Endothelial cell (in vitro differentiated cells): ENCODE measurements at places on chromosomes 16 and 17.
A peak's percentile ranks its signal among the peaks of the same experiment; 100 is the strongest.

- no peak for DNase-seq
Measured at GRCh38 chr16:12582696-12583095, 221.0 kb downstream of the CPPED1 start.

GRCh38 chr16:59759296-59759695, 1025.2 kb upstream of the GOT2 start:
- no peak for DNase-seq

DNA sequence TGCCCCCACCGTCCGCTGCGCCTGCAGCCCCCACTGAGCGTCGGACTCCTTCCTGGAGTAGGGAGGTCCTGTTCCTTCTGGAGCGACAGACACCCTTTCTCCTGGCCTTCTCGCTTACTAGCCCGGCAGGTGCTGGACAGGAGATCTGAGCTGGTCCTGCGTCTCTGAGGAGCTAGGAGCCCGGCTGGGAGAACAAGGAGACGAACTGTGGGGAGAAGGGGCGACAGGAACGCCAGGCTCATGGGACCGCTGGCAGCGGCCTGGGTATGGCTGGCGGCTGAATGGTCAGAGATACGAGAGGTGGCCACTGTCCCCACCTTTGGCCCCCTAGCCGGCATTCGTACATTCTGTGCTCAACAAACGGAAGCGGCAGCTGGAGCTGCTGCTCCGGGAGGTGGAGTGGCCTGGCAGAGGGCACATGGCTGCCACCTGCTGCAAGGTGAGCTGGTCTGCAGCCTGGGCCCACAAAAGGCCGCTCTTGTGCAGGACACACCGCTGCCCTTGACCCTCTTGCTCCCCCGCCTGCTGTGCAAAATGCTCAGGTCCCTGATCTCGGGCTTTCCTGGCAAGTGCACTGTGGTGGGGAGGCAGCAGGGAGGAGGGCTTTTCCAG, 2066.7 kb downstream of the TP53TG3F start:
- DNase-seq = no peak

DNA sequence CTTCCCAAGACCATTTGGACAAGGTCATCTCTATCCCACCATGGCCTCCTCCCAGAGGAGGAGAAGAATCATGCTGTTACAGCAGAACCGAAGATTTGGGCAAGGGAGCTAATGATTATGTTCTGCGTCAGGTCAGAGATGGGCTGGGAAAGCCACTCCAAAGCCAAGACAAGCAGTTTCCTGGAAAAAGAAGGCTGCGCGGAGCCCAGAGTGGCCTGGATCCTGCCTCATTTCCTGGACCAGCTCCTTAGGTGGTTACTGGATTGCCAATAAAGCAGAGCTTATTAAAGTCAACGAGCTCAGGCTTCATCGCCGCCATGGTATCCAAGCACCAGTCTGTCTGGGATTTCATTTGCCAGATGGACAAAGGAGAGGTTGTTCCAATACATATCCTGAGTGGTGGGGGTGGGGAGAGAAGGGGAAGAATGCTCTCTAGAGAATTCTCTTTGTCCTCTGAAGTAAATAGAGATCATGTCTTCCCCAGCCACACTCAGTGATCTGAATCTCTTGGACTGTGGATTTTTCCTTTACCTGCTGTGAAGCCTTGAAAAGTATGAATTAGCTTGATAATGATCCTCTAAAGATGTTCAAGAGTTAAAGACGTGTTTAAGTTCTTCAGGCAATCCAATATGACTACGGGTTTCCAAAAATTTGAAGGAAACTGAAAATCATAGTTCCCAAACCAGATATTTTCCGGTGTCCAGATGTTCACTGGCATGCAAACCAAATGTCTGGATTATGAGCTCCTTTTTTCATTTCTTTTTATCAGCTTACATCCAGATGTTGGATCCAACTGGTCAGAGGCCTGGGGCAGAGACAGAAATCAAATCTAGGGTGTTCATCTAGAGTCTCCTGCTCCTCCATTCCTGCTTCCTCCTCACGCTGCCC, 17.7 kb downstream of the PRAC1 start:
- DNase-seq = no peak

GRCh38 chr16:85086347-85087291, 25.7 kb downstream of the CIBAR2 start:
- DNase-seq = peak; percentile 65

DNA sequence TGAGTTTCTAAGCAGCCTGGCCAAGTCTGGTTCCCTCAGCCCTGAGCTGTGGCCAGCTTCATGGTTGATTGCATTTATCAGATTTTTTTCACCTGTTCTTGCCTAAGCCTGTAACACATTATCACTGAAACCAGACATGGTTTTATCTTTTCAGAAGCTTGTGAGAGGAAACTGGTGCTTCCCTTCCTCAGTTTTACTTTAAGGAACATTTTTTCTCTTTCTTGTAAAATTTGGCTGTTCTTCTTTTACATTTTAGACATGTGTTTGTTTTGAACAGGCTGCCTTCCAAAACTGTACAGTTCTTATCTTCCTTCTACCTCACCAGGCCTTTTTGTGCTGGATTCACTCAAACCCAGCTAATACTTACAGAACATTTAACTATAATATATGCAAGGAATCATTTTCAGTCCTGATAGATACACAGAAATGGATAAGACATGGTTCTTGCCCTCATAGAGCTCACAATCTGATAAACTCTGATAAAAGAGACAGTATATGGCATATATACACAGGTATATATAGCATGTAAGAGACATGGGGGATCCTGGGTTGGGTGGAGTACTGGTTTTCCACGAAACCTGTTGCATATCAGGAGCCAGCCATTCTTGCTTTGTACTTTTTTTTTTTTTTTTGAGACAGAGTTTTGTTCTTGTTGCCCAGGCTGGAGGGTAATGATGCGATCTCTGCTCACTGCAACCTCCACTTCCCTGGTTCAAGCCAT, 44.5 kb downstream of the ZNRF1 start:
- DNase-seq = no peak

DNA sequence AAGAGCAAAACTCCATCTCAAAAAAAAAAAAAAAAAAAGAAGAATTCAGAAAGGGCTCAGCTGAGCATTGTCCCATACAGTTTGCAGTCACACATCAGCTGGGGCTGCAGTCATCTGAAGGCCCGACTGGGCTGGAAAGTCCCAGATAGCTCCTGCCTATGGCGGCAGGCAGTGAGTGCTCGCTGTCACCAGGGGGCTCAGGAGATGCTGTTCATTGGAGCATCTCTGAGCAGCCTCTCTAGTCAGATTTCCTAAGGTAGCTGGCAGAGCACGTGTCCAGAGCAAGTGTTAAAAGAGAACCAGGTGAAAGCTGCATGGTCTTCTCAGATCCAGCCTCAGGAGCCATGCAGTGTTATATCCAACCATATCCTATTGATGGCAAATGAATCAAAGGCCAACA, 75.8 kb downstream of the WSCD1 start:
- no peak for DNase-seq

- no peak for DNase-seq
Measured at GRCh38 chr16:66752379-66752778, 970 bp upstream of the DYNC1LI2 start.

DNA sequence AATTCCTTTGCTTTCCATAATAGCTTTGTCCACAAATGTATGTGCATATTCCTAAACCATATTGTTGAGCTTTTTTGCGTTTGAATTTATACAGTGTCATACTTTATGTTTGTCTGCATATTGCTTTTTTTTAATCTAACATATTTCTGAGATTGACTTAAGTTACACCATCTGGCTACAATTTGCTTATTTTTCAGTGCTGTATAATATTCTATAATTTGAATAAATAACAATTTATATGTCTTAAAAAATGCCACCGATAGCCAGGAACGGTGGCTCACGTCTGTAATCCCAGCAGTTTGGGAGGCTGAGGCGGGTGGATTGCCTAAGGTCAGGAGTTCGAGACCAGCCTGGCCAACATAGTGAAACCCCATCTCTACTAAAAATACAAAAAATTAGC, 1.5 kb upstream of the PIMREG start:
- no peak for DNase-seq

GRCh38 chr16:1771188-1771863, at the start of gene NME3:
Gene NME3 (minus strand): TSS chr16:1771543. CDS start chr16:1771534, 9 bp downstream.
- DNase-seq = peak; percentile 64

DNA sequence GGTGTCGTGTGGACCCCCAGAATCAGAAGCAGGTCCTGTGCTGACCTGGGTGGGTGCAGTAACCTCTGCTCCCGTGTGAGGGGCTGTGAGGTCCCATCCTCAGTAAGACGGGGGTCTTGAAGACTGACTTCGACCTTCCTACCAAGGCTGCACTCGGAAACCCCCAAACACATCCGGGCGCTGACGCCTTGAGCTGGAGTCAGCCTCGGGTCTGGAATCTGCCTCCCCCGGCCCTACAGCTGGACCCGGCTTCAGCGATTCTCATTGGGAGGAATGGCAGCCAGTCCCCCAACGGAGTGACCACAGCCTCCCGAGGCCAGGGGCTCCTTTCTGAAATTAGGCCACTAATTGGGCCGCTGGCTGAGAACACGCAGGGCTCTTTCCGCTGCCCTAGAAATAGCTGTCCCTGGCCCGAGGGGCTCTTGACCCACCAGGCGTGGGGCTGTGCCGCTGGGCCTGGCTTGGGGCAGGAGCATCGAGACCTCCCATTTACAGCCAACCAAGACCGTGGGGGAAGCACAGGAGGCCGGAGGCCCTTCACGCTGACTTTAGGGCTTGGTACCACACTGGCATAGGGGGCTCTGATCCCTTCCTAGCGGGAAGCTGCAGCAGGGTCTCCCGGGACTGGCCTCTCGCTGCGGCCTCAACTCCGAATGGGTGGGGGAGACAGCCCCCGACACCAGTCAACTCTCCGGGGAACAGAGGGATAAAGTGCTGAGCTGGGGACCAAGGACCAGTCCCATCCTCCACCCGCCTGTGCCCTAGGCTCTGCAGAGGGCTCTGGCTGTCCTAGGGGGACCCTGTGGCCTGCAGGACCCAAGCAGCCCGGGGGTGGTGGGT, 2.6 kb upstream of the GNG13 start:
- DNase-seq = no peak

DNA sequence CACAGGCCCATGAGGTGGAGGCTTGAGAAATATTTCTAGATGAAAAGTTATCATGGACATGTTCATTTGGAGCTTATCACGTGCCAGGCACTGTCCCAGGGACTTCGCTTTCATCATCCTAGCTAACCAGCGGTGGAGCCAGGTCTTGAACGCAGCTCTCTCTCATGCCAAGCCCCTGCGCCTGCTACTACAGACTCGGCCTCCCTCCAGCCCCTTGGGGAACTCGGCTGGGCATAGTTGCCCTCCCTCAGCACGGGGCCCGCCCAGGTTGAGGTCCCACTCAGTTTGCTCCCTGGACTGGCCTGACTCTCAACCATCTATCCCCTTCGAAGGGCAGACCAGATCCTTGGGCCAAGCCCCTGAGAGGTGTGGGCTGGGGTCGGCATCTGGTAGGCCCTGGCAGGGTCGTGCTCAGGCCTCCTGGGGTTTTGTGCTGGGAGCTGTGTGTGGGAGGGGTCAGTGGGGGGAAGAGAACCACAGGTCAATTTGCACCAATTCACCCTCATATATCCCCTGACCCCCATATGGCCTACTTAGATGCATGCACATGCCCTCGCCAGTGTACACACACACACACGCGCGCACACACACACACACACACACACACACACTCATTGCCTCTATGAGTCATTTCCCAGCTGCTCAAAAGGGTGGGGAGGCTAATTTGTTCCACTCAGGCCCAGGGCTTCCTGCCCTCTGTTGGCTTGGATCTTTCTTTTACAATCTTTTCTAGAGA, 12.1 kb upstream of the SCN4A start:
- DNase-seq = no peak
